ENCODE measurements at places on chromosomes 2 and 18.

DNA sequence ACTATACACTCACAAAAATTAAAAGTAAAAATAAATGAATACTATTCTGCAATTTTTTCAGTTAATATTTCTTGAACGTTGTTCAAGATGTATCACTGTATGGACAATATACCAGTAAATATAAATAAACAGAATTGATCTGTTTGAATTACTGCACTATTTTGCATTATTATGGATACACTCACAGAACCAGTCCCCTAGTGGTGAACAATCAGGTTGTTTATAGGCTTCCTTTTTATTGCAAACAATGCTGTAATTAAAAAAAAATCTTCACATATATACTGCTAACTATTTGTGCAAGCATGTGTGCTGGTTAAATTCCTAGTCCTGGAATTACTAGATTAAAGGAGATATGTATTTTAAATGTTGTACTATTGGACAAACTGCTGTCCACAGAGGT is 306.0 kb downstream of the FBXO15 start:
- no peak for DNase-seq

GRCh38 chr2:40039549-40039948 is 260.5 kb upstream of the THUMPD2 start:
- DNase-seq = no peak

DNA sequence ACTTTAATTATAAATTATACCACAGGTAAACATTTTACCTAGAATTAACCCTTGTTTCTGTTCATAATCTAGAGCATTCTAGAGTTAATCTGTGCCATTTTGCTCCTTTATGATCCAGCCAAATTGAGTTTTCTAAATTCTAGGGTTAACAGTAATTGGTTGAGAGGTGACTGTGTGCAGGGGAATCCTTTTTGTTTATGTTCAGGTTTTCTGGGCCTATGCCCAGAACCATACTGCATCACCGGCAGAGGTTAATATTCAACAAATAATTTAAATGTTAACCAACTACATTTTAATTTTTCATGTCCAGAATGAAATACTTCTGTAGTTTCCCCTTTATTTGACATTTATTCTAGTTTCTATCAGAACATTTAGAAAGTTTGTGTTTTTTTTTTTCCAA is 32.3 kb downstream of the CARF start:
- no peak for DNase-seq

DNA sequence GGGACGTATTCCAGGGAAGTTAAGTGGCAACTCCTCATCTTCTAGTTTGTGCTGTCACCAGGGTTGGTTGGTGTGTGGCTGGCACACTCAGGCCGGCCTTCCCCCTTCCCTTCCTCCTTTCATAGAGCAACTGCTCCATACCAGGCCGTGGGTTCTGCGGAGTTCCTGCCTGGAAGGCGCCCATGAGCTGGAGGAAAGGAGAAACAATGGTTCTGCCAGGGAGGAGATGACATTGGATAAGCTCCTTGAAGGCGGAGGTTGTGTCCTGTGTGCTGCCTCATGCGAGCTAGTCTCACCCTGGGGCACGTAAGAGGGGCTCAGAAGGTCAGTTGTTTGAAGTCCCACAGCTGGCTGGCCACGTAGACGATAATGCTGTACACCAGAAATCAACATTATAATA is 19.2 kb downstream of the ASAP2 start:
- DNase-seq = no peak

DNA sequence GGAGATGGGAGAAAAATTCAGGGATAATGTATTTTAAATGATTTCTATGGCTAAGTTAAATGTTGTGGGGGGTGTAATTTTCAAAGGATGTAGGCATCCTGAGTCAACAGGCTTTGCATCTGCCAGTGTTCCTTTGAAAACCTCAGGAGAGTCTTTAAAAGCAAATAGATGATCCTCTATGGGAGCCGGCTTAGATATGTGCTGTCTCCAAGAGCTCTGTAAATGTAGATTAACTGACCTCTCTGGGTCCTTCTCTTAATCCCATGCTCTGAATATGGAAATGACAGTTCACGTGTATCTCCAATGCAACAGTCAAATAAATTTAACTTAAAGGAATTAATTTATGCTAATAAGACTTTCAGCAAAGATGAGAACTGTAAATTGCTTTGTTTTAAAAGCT is 292.7 kb downstream of the ERBB4 start:
- no peak for DNase-seq

- peak; percentile 44 for DNase-seq
Observed at GRCh38 chr2:174717273-174717672, 47.0 kb downstream of the CHRNA1 start.

DNA sequence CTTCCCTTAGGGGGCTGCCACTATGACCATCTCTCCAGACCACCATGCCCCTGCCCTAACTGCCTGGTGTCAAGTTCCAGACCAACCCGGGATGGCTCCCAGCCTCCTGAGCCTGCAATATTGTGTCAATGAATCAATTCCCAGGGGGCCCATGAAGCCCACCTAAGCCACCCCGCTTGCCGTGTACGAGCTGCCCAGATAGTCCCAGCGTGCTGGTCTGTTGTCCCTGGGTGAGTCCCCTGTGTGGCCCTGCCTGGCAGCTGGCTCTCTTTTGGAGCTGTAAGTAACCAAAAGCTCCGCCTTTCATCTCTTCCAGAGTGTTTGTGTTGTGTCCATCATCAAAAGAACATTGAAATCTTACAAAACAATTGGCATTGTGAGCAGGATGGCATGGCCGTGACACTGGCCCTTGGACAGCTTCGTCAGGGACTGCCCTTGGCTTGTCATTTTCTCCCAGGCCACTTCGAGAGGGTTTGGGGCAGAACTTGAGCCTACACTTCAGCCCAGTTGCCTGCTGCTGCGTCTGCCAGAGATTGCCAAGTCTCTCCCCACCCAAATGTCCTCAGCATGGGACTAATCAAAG is 11.3 kb upstream of the MAL start:
- no peak for DNase-seq

GRCh38 chr2:211068108-211068780 is 511.8 kb downstream of the CPS1 start:
- DNase-seq = no peak

- no peak for DNase-seq
Observed at GRCh38 chr2:232667989-232668583, 29.0 kb upstream of the GIGYF2 start.

- DNase-seq = no peak
Observed at GRCh38 chr2:166464187-166464586, 29.9 kb downstream of the SCN7A start.

DNA sequence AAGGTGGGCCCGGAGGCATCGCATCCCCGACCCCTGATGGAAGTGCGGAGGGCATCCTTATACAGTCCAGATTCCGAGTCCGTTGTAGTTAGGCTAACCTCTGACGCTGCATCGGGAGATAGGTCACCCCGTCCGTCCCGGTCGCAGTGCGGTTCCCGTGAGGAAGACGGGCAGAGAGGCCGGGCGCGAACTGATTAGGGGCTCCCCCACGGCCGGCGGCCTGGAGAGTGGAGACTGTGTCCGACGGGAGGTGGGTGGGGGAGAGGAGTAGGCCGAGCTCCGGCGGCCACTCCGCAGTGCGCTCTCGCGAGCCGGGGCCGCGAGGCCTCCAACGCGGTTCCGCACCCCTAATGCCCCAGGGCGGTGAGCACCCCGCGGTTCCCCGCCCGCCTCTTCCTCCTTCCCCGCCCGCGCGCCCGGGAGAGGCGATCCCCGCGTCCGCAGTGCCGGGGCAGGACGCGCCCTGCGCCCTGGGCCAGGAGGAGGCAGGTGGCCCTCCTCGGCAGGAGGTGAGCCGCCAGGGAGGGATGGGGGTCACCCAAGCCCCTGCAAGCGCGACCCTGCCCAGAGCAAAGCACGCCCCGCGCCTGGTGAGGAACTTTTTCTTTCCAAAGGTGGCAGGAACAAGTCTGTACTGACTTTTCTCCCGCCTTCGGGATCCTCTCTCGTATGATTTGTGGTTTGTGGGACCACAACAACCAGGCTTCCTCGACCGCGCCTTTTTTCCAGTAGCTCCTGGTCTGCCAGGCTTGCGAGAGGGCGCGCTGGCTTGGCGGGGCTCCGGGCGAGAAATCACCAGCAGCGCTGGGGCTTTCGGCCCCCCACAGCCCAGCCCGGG is 1.4 kb upstream of the SP5 start:
- DNase-seq = no peak

DNA sequence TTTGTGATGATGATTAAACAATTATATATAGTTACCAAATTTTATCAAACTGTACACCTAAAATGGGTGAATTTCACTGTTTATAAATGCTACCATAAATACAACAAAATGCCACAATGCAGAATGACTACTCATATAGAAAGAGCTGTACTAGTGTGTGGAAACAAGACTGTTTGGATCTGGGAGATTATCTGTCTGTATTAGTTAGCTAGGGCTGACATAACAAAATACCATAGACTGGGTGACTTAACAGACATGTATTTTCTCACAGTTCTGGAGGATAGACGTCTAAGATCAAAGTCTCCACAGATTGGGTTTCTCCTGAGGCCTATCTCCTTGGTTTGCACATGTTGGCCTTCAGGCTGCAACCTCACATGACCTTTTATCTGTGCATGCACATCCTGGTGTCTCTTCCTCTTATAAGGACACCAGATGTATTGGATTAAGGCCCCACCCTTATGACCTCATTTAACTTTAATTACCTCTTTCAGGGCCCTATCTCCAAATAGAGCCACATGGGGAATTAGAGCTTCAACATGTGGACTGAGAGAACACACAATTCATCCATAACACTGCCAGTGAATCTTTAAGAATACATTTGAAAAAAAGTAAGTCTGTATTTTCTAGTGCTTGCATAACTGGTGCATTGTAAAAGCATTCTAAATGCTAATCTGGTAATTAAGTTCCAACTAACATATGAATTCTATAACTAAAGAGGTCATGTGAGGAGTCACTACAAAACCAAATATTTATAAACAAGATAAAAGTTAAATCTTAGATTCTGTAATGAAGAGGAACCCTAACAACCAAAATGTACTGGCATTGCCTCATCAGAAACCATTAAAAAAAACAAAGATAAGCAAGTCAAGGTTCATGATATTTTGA is 699.6 kb downstream of the NYAP2 start:
- DNase-seq = no peak

GRCh38 chr2:212723226-212723625 is 184.6 kb upstream of the ERBB4 start:
- DNase-seq = no peak
